Activated T-cell treated with anti-CD3 and anti-CD28 coated beads, Interleukin-2, amount 50 U/mL, for 4 hours (primary cell): ENCODE measurements at places on chromosomes 5 and 9.
A peak's percentile ranks its signal among the peaks of the same experiment; 100 is the strongest.

- DNase-seq, result no peak
Measured at GRCh38 chr5:60843936-60844905, at the start of gene ELOVL7. TSS of gene ELOVL7 (minus strand) at chr5:60844269. CDS start at chr5:60787397, 56,872 bp downstream.

DNA sequence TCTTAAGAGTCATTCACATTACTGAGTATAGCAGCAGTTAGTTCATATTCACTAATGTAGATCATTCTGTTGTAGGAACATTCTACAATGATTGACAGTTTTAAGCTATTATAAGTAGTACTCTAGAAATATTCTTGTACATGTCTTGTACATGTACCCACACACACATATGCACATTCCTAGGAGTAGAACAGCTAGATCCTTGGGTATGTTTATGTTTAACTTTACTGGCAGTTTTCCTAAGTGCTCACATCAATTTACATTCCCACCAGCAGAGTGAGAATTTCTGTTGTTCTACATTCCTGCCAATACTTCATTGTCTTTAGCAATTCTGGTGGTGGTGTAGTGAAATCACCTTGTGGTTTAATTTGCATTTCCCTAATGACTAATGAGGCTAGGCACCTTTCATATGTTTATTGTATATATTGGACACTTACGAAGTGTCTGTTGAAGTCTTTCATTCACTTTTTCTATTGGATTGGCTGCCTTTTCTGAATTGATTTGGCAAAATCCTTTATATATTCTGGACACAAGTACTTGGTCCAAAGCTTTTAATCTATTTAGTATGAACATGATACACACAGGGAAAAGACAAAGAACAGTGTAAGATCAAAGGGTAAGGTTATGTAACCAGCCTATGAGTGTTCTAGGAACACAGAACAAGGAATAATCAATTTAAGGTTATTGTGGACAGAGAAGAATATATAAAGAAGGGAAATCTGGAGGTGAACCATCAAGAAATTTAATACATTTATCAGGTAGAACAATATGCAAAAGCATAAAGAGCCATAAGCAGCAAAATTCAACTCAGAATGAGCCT lies 95.6 kb downstream of the MLLT3 start:
- no peak for DNase-seq

DNA sequence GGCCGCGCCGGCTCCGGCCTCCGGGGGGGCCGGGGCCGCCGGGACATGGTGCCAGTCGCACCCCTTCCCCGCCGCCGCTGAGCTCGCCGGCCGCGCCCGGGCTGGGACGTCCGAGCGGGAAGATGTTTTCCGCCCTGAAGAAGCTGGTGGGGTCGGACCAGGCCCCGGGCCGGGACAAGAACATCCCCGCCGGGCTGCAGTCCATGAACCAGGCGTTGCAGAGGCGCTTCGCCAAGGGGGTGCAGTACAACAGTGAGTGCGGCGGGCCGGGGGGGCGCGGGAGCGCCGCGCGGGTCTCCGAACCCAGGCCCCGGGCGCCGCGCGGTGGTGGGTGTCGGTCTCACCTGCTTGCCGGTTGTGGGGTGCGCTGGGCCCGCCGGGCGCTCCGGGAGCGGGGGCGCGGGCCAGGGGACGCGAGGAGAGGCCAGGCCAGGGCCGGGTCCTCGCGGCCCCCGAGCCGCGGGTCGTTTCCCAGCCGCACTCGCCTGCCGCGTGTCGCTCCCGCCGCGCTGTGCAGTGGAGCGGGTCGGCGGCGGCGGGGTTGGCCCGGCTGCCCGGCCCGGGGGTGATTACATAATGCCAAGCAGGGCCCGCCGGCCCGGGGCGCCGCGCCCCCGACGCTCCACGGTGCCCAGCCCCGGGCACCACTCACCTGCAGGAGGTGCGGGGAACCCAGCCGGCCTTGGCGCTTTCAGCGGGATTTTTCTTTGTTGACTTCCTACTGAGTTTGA lies 492 bp downstream of the RABL6 start:
- peak; percentile 50 for DNase-seq

GRCh38 chr5:68482199-68482598 lies 266.6 kb downstream of the PIK3R1 start:
- DNase-seq, result no peak

DNA sequence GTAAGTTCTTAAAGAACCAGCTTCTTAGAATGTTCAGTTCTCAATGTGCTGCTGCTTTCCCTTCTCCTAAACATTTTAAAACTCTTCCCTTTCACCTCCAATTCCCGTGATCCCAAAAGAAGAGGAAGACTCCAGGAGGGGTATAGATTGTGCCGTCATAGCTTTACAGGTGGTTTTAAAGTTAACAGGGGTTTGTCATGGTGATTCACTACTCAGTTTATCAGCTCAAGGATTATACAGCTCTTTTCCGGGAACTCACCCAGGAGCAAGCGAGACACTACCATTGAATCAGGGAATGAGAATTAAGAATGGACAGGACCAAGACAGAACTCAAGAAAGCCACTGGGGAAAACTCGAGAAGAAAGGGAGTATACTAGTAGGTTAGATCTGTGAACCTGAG lies 178.8 kb downstream of the NR3C1 start:
- no peak for DNase-seq

- no peak for DNase-seq
Measured at GRCh38 chr5:146721073-146721815, 157.3 kb downstream of the PPP2R2B start.

DNA sequence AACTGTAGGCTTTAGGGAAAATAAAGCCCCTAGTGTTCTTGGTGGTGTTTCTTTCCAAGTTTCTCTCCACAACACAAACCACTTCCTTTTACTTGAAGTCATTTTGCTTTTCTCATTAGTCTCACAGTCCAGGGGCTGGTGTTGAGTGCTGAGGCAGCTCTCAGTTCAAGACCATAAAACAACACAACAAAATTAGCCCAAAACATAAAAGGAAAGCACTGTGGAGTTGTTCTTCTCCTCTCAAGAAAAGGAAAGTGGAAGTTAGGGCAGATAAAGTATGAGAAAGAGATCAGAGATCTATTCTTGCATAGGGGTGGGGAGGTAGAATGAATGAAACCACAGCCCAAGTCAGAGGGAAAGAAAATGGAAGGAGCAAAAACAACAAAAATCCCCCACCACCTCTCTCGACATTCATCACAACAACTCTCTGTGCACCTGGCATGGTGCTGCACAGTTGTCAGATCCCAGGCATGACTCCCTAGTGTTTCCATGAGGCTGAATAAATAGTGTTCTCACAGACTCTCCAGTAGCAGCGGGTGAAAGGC lies 569.9 kb downstream of the RAB3C start:
- DNase-seq, result no peak
